ENCODE measurements at places on chromosomes 13 and 19. TPM values are rescaled to one million over a fixed set of nuclear protein-coding genes. Genes with fewer than 3 reads are reported as not detected.

PSG3 gene
- not detected for total RNA-seq

C19orf33 gene
- total RNA-seq, result 39.6 TPM

OR7A5 gene
- total RNA-seq, result not detected

C19orf85 gene
- not detected for total RNA-seq

GRCh38 chr19:31146546-31147183, 202.6 kb downstream of the TSHZ3 start:
- H3K4me3 ChIP-seq, result no peak overlapping the region
- no peaks in the 10 kb centered on the region for H3K4me1 ChIP-seq
- no peak overlapping the region for H3K27ac ChIP-seq
- DNase-seq, result no peak
- no peaks in the 10 kb centered on the region for H3K27me3 ChIP-seq

DNA sequence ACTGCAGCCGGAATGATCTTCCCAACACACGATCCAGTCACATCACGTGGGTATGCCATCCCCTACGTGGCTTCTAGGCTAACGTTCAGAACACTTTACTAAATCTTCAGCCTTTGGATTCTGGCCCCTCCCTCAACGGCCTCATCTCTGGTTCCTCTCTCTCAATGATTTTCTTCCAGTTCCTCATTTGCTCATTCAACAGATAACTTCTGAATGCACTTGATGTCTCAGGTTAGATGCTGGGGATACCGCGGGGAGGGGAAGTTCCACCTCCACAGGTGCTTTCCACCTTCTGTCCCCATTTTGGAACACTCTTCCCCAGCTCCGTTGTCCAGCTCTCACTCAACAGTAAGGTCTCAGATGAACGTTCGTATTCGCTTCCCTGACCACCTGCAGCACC, 66.1 kb downstream of the ATP7B start:
- H3K4me1 ChIP-seq, result no peaks in the 10 kb centered on the region
- H3K27ac ChIP-seq, result no peak overlapping the region
- no peak overlapping the region for H3K4me3 ChIP-seq
- peaks cover 27% of the 10 kb centered on the region for H3K36me3 ChIP-seq
- no peak for DNase-seq
